Fibroblast of mammary gland (primary cell): ENCODE measurements at places on chromosomes 2 and 18.

GRCh38 chr2:234691968-234692955, 195.4 kb upstream of the ARL4C start:
- no peak for DNase-seq

- DNase-seq: peak; percentile 97
These were observed 57.9 kb upstream of the KCNE4 start for GRCh38 chr2:222993920-222994650.

DNA sequence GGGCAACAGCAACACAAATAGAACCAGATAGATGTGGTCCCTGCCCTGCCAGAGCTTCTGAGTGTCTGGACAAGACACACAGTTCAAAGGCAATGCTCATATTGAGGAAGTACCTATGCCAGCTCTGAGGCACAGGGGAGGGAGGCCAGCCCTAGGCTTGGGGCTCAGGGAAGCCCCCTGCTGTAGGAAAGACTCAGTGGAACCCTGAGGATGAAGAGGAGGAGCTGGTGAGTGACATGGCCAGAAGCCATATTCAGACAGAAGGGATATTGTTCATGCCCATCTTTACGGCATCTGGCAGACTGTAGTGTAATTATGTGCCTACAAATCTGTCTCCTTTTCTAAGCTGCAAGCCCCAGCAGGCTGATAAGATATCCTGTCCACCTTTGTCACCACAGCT, 8.8 kb downstream of the SIGLEC15 start:
- DNase-seq: no peak

DNA sequence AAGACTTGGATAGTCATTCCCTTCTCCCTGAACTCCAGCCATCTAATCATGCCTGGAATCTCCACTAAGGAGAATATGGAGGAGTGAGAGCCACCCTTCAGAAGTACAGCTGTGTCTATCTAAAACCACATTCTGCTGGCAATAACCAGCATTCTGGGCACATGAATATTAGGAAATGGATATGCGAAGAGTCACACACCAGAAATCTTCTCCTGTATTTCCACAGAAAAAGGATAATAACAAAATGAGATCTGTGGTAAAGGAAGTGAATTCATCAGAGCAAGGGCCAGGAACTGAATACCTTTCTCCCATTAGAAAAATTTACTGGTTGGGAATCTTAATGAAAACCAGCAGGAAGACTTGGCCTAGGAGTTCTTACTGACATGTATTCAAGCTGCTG, 218.8 kb downstream of the SCG2 start:
- peak; percentile 65 for DNase-seq

GRCh38 chr2:8494151-8494550, 187.7 kb upstream of the ID2 start:
- no peak for DNase-seq

DNA sequence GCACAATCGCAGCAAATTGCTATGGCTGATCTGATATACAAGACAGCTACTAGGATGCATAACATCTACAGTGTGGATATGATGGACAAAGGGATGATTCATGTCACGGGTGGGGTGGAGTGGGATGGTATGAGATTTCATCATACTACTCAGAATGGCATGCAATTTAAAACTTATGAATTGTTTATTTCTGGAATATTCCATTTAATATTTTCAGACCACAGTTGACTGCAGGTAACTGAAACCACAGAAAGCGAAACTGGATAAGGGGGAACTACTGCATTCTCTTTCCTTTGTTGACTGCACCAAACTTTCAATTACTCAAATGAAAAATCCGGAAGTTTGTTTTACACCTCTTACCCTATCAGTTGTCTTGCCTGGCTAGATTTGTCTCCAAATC, 94.4 kb upstream of the NEUROD1 start:
- DNase-seq: peak; percentile 49

- DNase-seq: no peak
These were observed 220.6 kb downstream of the SETBP1 start for GRCh38 chr18:44901283-44901682.

DNA sequence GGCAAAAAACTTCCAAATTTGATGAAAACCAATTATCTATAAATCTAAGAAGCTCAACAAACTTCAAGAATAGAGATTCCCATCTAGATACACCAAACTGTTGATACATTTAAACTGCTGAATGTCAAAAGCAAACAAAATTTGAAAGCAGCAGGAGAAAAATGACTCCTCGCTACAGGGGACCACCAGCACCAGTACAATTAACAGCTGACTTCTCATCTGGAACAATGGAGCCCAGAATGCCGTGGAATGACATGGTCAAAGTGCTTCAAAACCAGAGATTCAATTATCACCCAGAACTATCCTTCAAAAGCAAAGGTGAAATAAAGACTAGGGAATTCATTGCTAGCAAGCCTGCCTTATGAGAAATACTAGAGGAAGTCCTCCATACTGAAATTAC, 11.6 kb downstream of the SRSF7 start:
- DNase-seq: no peak

DNA sequence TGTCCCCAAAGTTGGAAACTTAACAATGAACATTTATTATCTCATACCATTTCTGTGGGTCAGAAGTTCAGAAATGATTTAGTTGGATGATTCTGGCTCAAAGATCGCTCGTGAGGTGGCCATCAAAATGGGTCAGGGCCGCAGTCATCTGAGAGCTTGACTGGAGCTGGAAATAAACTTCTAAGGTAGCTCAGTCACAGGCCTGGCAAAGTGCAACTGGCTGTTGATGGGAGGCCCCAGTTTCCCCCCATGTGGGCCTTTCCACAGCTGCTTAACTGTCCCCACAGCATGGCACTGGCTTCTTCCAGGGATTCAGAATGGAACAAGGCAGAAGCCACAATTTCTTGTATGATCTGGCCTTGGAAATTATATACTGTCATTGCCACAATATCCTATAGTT, 200.1 kb upstream of the RAB12 start:
- no peak for DNase-seq

DNA sequence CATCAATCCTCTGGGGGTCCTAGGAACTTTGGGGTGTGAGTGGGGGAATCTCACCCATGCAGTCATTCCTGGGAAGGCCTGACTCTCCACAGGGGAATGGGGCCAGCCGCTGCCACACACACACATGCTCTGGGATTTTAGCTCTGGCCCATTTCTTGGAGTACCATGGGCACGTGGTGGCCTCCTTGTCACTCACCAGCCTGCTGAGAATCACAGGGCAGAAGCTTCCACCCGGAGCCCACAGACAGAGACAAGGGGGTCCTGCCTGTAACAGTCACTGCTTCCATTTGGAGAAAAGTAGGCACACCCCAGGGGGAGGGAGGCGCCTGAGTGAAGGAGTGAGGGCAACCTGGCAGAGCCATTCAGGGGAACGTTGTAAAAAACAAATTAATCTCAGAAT, 48.8 kb downstream of the TWIST2 start:
- no peak for DNase-seq

DNA sequence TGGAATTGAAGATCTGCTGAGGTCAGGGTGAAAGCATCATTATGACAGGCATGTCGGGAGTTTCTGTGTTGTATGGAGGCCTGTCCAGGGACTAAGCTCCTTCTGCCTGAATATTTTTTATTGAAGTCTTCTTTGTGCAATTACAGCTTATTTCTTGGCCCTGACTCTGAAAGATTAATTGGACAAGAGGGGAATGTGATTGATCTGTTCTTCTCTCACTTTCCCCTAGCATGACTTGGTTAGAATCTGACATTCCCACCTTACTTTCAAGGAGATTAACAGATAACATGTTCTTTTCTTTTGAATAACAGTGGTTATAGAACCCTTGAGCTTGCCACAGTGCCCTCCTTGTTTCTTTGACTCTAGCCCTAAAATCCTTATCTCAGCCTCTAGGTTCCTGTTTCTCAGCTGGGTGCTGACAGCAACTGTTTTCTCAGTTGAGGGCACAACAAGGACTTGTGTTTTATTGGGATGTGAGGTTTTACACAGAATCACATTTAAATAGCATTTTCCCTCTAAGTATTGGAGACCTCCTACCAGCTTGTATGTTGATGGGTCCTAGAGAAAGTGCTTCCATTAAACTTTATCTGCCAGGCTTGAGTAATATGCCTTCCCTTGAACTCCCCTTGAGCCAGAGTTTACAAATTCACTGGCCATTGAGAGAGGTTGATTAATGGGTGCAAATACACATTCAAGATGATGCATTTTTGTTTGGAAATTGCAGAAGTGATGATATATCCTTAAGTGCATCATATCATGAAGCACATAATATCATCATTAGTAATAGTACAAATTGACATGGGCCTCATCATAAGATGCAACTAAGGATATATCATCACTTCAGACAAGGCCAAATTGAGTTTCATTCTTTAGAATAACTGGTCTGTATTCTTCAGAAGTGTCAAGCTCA, 12.5 kb downstream of the TTLL4 start:
- DNase-seq: peak; percentile 29

GRCh38 chr2:26086155-26086637, 52.3 kb downstream of the RAB10 start:
- DNase-seq: peak; percentile 92

DNA sequence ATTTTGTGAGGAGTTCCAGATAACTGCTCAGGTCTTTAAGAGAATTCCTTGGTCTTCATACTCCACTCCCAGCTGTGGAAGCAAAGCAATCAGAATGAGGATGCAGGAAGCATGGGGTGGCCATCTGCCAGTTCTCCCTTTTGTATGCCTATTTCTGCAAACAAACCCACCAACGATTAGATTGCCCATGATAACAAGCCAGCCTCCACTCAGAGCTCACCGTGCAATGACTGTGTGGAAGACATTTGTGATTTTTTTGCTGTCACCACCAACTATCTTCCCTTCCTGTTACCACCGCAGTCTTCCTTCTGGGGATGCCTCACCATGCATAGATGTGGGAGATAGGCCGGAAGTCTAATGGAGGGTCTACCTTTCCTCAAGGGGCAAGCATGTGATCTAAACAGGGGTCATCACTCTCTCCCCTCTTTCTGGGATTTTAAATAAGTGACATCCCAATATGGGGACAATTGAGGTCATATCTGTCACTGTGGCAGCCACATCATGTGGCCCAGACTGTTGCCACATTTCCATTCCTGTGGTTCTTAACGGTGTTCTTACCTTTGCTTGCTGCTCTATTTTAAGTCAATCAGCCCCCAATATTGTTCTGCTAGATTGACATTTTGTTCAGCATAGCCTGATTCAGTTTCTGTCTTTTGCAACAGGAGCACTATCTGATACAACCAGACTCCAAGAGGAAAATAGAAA, 4.4 kb downstream of the AFF3 start:
- DNase-seq: no peak

DNA sequence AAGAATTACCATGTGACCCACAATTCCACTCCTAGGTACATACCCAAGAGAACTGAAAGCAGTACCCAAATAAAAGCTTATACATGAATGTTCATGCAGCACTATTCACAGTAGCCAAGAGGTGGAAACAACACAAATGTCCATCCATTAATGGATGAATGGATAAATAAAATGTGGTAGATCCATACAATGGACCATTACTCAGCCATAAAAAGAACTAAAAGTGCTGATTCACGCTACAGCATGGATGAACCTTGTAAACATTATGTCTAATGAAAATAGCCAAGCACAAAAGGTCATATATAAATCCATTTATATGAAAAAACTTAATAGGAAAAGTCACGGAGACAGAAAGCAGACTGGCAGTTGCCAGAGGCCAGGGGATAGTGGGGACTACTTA, 23.6 kb upstream of the ZFP36L2 start:
- DNase-seq: no peak

- DNase-seq: no peak
These were observed 333.0 kb downstream of the TNS1 start for GRCh38 chr2:217669831-217670230.

- DNase-seq: peak; percentile 1
These were observed 110.6 kb downstream of the TMEM182 start for GRCh38 chr2:102872388-102872787.

GRCh38 chr2:231686192-231687100, 21.9 kb upstream of the PTMA start:
- DNase-seq: no peak

GRCh38 chr18:75548353-75548905, 120.9 kb upstream of the SMIM21 start:
- no peak for DNase-seq

DNA sequence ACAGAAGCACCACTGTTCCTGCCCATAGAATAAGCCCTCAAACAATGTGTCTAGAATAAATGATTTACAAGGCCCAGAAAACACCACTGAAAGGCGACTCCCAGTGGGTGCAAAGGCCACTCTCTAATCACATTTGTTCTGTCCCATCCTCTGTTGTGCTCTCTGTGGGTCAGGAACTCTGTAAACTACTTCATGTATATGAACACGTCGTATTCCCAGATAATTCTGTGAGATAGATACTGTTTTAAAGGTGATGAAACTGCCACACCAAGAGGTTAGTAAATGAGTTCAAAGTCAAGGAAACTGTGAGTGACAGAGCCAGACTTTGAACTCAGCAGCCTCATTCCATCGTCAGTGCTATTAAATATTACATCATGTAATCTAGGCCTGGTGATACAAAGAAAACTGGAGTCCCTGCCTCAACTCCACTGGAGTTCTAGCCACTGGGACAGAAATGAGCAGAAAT, 269.7 kb upstream of the DCC start:
- no peak for DNase-seq

GRCh38 chr2:233228376-233228775, 23.1 kb upstream of the ATG16L1 start:
- no peak for DNase-seq

GRCh38 chr2:176158186-176158591, 1.1 kb downstream of the HOXD3 start:
- no peak for DNase-seq

DNA sequence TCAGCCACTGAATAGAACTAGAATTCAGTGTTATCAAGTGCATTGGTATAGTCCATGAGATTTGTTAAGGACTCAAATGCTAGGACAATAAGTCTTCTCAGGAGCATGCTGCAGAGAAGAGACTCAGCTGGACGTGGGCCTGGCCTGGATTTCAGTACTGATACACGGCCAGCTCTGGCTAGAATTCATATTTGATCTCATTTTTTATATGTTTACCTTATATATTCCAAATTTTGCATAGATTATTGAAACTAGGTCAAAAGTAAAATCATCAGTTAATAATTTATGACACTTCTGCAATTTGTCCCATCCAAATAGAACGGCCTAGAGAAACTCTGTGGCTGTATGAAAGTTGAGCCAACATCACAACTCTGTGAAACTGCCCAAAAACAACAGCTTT, 262.0 kb downstream of the DLGAP1 start:
- DNase-seq: no peak

DNA sequence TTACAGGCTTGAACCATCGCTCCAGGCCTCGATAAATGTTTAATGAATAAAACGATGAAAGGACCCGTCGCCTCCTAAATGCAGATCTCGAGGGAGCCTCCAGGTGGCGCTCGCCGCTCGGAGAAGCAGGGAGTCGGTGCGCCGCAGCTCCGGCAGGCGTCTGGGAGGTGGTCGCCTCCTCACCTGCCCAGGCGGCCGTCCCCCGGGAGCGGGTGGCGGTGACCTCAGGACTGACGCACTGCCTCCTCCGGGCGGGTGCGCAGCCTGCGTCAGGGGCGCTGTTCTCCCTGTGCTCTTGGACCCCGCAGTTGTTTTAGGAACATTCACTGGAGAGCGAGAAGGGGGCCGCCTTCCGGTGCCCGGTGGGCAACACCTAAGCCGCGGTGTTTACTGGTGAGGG, 38.6 kb upstream of the POLE4 start:
- peak; percentile 45 for DNase-seq

GRCh38 chr18:55007602-55008001, 48.3 kb upstream of the CCDC68 start:
- no peak for DNase-seq
